ENCODE measurements at places on chromosomes 7 and 10.

- DNase-seq: no peak
These were observed at the start of gene HEPACAM2 for GRCh38 chr7:93226310-93226709. Gene HEPACAM2 (minus strand): TSS chr7:93226469.

DNA sequence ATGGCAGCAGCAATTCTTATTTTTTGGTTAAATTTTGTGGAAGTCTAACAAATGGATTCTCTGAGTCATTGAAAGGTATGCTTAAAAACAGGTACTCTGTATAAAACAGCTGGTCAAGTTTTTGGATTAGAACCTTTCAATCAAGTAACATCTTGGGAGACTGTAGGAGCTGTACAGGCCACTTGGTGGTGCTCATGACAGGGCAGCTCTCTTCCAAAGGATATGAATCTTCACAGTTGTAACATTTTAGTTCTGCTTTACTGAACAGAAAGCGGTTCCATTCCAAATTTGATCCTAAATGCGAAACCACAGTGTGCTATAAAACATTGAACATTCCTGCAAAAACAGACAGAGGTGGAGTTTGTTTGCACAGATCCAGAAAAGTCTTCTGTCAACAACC, 44.5 kb upstream of the AGR3 start:
- DNase-seq: no peak

GRCh38 chr10:71094712-71095390, 117.5 kb upstream of the UNC5B start:
- DNase-seq: no peak

DNA sequence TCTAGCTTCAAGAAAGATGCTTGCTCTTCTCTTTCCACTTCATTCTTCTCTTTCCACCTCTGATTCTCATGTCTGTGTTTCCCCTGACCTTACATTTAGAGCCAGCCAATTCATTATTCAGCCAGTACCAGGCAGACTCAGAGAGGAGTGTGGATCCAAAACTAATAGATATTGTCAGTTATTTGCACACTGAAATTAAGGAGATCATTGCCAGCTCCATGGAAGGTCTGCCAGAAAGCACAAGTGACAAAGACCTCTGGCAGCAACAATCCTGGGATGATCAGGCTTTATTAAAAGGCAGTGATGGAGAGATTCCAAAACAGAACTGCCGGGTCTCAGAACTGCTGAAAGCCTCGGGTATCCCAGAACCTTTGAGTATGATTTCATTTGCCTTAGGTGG, 749.4 kb downstream of the XPNPEP1 start:
- DNase-seq: no peak

DNA sequence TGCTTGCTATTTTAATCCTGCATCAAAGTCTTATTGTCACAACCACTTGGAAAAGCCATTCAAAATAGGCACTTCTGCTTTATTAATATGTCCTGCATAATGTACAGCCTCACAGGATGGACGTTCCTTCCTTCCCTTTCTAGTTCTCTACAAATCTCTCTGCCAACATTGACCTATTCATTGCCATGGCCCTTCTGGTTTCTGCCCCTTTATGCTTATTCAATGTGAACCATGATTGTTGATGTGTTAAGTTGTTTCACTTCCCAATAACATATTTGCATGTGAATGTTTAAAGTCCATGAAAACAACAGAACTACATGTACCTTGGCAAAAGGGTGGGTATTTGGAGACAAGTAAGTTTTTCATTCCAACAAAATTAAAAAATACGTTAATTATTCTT, 45.7 kb downstream of the COL28A1 start:
- no peak for DNase-seq

GRCh38 chr10:59954296-59954695, 47.9 kb upstream of the CCDC6 start:
- DNase-seq: no peak

DNA sequence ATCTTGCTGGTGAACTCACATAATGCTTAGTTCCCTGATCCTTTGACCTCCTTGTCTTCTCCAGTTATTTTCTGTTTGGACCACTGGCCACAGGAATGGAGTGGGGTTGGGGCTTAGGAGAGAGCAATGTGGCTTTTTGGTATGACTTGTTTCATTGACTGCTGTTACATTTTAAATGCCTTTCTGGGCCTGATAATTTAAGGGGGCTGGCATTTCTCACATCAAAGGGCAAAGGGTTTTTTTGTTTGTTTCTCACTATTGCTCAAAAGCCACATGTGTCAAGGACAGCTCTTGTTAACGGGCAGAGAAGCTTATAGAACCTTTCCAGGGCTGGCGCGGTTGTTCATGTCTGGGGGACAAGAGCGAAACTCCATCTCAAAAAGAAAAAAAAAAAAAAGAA, 161.2 kb upstream of the TNRC18 start:
- no peak for DNase-seq

GRCh38 chr10:77835669-77836086, 90.9 kb downstream of the DLG5 start:
- no peak for DNase-seq

DNA sequence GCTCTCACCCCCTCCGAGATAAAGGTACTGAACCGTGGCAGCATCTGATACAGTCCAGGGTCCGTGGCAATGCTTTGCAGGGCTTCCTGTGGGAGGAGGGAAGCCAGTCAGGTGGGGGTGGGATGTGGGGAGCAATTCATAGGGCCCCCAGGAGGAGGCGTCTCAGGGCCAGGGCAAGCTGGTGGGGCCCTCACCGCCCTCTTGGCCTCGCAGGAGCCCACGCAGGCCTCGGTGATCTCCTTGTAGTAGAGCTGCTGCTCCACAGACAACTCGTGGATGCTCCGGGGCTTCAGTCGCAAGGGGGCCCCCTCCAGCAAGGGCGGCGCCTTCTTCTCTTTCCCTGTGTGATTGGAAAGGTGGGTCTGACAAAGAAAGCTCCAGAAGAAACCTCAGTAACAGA, 7.2 kb downstream of the TAF6 start:
- DNase-seq: no peak

DNA sequence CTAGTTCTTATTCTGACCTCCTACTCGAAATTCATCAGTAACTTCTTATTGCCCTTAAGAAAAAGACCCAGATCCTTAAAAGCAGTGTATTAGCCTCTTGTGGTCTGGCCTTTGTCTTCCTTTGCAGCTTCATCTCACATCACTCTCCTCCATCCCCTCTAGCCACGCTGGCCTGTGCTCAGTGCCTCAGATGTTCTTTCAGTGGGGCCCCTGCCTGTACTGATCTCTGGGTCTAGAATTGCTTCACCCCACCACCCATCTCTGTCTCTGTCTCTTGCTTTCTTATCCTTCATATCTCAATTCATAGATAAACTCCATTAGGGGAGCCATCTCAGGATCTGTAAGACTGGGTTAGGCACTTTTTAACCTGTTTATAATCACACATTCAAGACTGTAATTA, 1178.5 kb upstream of the C7orf33 start:
- DNase-seq: no peak

DNA sequence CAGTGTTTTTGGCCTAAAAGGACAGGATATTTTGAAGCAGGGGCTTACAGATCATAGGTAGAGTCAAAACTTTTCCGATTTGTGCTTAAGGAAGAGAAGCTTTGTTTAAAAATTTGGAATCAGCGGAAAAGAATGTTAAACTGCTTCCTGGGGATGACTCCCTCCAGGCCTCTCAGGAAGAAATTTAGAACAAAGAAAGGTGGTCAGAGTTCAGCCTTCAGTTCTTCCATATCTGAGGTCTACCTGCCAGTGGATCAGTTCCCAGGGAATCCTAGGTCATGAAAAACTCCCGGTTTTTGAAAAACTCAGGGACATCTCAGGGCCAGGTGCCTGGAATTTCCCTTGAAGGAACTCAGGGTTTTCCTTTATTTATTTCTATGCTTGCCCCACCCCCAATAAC, 100.3 kb downstream of the MCU start:
- DNase-seq: no peak

- no peak for DNase-seq
These were observed 425.8 kb upstream of the AUTS2 start for GRCh38 chr7:69172357-69173077.

DNA sequence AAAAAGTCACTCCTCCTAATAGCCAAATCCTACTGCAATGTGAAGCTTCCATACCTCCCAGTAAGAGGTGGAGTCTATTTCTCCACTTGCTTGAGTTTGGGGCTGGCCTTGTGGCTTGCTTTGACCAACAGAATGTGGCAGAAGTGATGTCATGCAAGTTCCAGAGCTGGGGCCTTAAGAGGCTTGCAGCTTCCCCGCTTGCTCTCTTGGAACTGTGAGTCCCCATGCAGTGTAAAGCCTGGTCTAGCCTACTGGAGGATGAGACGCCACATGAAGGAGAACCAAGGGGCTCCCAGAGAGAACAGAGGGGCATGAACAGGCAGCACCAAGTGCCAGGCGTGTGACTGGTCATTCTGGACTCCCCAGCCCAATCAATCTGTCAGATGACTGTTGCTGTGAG, 58.6 kb upstream of the OPALIN start:
- DNase-seq: no peak

GRCh38 chr10:95214793-95215192, 20.8 kb downstream of the ACSM6 start:
- DNase-seq: no peak

DNA sequence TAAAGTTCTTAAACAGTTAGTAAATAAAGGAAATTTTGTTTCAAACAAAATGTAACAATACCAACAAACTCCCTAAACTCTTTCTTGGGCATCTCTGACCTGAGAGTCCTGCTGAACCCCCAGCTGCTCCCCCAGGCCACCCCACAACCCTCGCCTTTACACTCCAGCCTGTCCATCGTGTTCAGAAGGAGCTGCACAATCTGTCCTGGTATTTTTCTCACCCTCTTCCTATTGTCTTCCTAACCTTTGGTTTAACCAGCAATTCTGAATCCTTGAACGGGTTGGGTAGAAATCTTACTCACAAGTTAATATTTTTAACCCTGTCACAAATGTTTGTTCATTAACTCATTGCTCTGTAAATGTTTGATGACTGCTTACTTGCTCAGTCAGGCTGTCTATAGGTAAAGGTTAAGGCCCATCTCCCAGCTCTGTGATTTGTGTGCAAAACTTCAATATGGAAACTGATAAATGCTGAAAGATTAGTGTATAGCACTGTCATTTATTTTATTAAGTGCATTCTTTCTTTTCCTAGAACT, 16.8 kb downstream of the SFRP4 start:
- no peak for DNase-seq

GRCh38 chr10:120715171-120715570, 136.0 kb upstream of the WDR11 start:
- DNase-seq: no peak

GRCh38 chr7:121853307-121853706, 19.7 kb upstream of the PTPRZ1 start:
- DNase-seq: no peak

GRCh38 chr7:156438011-156438410, 202.6 kb upstream of the RNF32 start:
- DNase-seq: no peak

DNA sequence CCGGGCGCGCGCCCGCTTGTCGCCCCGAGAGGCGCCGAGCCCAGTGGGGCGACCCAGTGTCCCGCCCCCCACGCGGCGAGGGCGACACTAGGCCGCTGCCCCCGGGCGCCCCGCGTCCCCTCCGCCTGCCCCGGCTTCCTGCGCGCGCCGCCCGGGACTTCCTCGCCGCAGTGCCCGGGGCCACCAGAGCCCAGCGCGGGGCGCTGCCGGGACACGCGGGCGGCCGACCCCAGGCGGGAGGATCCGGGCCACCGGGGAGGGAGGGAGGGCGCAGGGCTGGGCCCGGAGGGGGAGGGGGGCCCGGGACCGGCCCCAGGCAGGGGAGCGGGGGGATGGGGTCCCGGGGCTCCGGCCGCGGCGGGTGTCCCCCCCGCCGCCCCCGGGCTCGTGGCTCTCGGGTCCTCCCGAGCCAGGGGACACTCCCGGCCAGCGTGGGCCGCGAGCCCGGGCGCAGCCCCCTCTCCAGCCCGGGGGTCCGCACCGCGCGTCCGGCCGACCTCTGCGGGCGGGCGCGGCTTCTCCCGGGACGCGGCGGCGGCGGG, 435 bp upstream of the PWWP2B start:
- DNase-seq: peak; percentile 74

DNA sequence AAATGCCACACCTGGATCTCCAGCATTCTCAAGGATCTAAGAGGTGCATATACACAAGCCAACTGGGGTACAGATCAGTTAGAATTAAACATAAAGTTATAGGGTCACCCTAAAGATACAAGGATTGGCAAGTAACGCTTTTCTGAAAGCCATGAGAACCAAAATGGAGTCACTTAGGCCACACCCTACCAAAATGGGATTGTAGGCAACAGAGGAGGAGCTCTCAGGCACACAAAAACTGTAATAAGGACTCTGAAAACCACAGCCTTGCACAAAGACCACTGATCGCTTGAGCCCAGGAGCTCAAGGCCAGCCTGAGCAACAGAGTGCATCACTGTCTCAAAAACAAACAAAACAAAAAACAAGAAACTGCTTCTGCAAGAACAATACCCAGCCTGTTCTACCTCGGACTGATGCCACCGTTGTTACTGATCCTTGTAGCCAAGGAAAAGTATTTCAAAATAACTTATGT, 35.5 kb downstream of the SVOPL start:
- no peak for DNase-seq

GRCh38 chr7:6438427-6438826, 9.3 kb downstream of the DAGLB start:
- no peak for DNase-seq

GRCh38 chr7:112994656-112995055, 92.0 kb downstream of the GPR85 start:
- DNase-seq: no peak

- no peak for DNase-seq
These were observed 198.2 kb downstream of the PON1 start for GRCh38 chr7:95126053-95126709.

DNA sequence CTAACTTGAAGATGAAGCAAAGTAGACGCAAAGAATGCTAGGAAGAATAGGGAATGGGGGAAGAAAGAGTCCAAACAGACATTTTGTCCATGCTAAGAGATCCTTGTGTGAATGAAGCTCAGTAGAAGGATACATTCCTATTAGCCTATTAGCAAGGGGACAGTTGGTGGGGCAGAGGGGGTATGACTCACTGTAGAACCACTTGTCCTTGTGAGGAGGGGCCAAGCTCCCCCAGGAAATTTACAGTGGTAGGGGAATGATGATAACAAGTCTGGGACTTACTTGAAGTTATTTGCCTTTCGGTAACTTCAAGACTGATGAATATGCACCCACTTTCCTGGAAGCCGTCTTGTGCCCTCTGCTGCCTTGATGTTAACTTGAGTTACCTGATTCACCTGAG, 17.2 kb upstream of the SYPL1 start:
- DNase-seq: no peak

GRCh38 chr7:44101966-44102845, 1.9 kb upstream of the AEBP1 start:
- DNase-seq: no peak

DNA sequence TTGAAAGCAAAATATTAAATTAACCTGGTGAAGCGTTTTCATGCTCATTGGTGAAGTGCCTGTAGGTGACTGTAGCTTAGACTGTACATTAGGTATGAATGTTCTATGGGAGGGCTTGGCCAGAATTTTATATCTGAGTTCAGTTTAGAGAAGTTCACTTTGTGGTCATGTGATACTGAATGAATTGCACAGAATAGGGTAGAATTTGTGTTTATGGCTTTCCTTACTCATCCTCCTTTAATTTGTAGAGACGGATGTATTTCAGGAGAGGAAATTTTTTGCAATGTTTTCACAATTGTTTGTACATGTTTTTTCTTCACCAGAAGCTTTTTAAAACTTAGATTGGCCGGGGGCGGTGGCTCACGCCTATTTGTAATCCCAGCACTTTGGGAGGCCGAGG, 32.3 kb downstream of the REEP3 start:
- DNase-seq: no peak
